GM18507 (cell line): ENCODE measurements at places on chromosomes 5 and 9.

GRCh38 chr5:35237580-35238376 is 7.5 kb upstream of the PRLR start:
- DNase-seq, result no peak

DNA sequence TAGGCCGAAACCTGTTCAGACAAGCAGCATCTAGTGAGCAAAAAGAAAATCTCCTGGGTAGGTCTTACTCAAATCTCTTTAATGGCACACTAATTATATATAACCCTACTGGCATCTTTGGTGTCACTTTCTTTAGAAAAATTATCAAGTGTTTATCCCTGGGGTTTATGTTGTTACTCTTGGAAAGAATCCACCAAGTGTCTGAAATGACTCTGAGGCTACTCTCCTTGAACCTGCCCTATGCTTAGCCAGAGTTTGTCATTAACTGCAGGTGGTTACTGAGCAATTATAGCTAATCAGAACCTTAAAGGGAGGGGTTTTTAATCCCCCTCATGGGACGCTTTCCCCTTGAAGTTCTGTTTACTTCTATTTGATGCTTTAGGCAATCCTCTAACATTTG is 381.9 kb downstream of the PLK2 start:
- no peak for DNase-seq

GRCh38 chr9:101167490-101168134 is 139.1 kb downstream of the PLPPR1 start:
- DNase-seq, result no peak

- no peak for DNase-seq
Measured at GRCh38 chr5:135750506-135750905, 84.0 kb upstream of the SLC25A48 start.

- DNase-seq, result no peak
Measured at GRCh38 chr5:88667496-88668201, 215.3 kb downstream of the MEF2C start.

GRCh38 chr5:2263763-2264162 is 381.0 kb upstream of the IRX4 start:
- no peak for DNase-seq

GRCh38 chr9:119934497-119934896 is 565.3 kb upstream of the BRINP1 start:
- no peak for DNase-seq

DNA sequence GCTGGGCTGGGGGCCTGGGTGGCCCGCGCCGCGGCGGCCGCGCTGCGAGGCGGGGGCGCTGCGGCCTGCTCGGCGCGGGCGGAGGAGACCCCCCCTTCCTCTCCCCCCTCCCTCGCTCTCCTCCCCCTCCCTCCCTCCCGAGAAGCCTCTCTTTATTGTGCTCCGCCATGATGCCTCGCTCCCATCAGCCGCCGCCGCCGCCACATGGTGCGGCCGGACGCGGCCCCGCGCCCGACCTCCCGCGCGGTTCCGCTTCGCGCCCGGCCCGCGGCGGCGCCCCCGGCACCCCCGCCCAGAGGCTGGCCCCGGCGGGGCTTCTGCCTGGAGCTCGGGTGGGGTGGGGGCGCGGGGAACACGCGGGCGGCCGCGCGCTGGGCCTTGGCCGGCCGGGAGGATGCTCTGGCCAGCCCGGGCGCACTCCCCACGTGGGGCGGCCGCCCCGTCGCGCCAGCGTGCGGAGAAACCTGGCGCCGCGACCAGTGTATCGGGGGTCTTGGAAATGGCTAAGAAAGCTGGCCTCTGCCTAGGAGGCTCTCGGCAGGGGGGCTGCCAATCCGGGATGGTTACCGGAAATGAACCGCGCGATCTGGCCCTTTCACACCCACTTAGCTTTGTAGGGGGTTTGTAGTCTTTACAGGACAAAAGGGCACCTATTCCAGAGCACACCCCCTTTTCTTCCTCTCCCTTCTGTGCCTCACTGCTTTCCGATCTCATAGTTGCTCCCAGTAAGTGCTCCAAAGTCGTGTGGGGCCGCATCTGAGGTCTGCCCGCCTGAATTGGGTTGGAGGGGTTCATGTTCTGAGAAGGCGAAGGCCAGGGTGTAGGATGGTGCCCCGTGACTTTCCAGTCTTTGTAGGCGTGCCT is 1.0 kb downstream of the SET start:
- DNase-seq, result no peak

DNA sequence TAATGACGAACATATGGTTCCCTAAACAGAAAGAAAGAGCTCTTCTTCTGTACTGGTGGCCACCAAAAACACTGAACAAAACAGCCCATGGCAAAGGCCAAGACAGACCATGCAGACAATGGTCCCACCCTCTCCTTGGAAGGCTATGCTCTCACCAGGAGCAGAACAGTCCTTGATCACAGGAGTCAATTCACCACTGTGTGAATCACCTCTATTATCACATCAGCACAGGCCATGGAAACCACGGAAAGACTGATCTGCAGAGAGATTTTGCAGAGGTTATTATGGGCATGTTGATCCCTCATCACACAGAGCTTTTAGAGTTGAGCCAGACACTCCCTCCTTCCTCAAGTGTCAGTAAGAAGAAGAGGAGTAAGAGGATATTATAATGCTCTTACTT is 134.0 kb upstream of the RASEF start:
- no peak for DNase-seq

DNA sequence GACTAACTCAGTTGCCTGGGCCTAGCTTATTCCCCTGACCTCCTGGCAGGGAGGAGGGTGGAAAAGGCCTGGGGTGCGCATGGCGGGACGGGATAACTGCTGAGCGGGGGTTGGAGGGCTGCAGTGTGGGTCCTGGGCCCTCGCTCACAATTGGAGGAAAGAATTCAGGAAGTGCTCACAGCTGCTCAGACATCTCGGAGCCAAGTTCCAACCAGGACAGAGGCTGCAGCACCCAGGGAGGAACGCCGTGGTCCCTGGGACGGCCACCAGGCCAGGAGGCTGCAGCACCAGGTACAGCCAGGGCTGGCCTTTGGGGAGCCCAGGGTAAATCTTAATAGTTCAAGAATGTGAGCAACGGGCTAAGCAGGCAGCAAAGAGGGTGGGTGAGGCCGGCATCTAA is at the start of gene SPAAR:
Gene SPAAR (plus strand): TSS at position 217 of the 400 bp plus-strand sequence. CDS start 974 bp downstream, outside the sequence.
- no peak for DNase-seq

- no peak for DNase-seq
Measured at GRCh38 chr9:100640447-100641050, 62.7 kb downstream of the CAVIN4 start.

GRCh38 chr5:72126796-72127195 is 19.5 kb downstream of the MAP1B start:
- no peak for DNase-seq

GRCh38 chr5:81606150-81606549 is 144.7 kb downstream of the SSBP2 start:
- no peak for DNase-seq

DNA sequence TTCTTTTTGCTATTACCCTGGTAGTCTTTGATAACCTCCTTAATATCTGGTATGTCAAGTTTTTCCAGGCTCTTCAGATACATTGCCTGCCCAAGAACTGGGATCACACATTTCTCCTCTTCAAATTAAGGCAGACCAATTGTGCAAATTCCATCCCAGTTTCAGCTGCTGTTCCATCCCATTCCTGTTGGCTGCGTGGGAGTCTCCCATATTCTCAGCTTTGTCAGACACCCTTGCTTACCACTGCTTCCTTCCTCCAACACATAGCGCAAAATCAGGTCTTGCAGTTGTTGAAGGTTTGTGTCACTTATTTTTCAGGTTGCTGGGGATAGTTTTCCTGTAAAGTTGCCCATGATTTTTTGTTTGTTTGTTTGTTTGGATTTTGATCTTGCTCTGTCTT is 15.2 kb downstream of the HCN1 start:
- no peak for DNase-seq

DNA sequence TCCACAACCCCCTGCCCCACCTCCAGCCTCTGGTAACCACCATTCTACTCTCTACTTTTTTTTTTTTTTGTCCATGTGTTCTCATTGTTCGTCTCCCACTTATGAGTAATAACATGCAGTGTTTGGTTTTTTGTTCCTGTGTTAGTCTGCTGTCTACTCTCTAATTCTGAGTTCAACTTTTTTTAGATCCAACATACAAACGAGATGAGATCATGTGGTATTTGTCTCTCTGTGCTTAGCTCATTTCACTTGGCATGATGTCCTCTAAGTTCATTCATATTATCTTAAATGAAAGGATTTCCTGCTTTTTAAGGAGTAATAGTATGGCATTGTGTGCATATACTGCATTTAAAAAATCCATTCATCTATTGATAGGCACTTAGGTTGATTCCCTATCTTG is 130.9 kb downstream of the NMUR2 start:
- no peak for DNase-seq

DNA sequence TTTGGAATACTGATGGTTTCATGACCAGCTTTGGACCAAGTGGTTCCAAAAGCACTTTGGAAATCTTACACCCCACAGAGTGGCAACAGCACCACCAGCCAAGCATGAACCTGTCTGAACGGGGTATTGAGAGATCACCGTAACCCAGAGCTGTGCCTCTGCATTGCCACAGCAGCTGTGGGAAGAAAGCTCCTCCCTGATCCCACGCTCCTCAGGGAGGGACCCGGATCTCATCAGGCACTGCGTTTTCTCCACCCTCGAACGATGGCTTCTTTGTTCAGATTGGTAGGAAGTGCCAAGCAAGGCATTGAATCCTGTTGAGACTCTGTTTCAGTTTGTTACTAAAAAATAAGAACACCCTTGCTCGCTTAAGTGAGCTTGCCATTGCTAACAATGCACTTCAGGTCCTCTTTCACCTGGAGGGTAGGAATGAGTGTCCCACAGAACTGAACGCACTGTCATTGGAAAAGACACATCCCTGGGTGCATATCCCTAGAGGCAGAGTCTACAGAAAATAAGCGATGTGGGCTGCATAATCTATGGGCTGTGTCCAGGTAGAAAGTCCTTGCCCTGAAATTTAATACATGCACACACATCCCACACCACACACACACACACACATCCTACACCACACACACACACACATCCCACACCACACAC is 118.0 kb upstream of the ICE1 start:
- no peak for DNase-seq

- no peak for DNase-seq
Measured at GRCh38 chr5:36070687-36071571, 4.2 kb upstream of the UGT3A2 start.

DNA sequence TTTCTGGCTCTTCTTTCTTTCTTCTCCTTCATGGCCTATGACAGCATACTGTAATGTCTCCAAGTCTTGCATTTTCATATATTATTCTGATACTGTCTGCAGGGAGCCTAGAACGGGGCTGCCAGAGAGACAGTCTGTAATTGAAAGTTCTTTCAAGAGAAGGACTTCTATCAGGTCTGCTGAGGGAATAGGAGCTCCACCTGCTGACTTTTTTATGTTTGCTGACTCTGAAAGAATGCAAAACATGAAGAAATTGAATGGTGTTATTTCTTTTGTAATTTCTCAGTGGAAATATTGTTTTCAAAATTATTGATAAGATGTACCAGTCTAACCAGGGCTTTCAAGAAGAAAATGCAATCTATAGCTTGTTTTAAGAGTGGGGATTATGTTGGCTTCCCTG is 121.9 kb upstream of the RFX3 start:
- DNase-seq, result no peak

DNA sequence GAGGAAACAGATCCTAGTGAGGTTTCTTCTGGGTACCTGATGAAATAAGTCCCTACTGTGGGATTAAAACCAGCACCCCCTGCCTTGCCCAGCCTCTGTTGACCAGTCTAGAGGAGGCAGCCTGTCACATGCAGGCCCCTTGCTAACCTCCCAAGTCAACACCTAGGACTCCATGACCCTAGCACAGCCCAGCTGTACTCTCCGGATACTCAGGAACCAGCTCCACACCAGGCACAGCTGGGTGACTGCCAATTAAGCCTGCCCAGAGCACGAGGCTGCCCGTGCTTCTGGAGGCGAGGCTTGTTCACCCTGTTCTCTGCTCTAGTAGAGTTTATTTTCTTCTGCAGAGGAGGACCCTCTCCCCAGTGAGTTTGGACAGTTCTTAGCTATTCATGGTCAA is 92.5 kb downstream of the SNX24 start:
- DNase-seq, result no peak

DNA sequence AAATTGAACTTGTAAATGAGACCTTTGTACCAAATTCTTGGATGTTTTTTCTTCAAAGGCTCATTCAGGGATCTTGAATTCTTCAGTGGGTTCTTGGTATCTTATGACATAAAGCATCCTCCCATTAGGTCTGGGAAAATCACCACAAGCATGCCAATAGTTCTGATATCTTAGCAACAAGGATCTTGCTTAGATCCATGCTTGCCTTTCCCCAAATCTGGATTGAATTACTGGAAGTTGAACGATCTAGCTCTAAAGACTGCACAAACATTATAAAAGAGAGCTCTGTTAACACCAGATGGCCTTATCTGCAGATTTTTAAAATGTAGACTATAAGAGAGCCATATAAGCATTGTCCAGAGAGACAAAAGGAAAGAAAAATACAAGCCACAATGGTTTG is 266.3 kb downstream of the RAB3C start:
- DNase-seq, result no peak

- no peak for DNase-seq
Measured at GRCh38 chr9:118640836-118641560, 728.2 kb downstream of the BRINP1 start.

DNA sequence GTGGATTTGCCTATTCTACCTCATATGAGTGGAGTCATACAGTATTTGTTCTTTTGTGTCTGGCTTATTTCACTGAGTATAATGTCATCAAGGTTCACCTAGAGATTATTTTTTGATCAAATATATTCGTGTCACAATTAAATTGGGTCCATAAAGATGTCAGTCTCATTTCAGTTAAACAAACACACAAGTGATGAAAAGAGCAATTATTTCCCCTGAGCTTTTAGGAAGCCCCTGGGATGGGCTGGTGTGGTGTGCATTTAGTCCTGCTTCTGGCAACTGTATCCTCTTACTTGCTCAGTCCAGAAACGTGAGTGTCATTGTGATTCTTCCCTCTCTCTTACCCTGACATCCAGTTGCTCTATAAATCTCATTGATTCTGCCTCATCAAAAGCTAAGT is 52.8 kb upstream of the CARTPT start:
- no peak for DNase-seq

DNA sequence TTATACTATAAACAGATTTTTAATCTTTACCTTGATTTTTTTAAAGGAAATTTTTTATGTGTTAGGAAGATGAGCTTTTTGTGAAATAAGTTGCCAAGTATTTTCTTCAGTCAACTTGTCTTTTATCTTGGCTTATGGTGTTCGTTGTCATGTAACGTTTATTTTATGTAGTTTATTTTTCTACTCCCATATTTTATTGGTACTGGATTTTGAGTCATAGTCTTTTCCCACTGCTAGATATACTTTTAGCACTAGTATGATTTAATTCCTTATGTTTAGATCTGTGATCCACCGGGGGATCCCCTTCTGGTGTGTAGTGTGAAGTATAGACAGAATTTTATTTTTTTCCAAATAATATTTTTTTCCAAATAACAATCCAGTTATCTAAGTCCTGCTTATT is 54.2 kb downstream of the DENND4C start:
- DNase-seq, result no peak

GRCh38 chr9:100525563-100525962 is 52.3 kb upstream of the CAVIN4 start:
- DNase-seq, result no peak

GRCh38 chr9:95480346-95480745 is 36.4 kb downstream of the PTCH1 start:
- no peak for DNase-seq
